ENCODE measurements at places on chromosomes 1 and 21. TPM values are rescaled to one million over a fixed set of nuclear protein-coding genes. Genes with fewer than 3 reads are reported as not detected.
A peak's percentile ranks its signal among the peaks of the same experiment; 100 is the strongest.

- no peak for DNase-seq
These were observed 43.7 kb downstream of the BTBD8 start for GRCh38 chr1:92123868-92124267.

- no peak for DNase-seq
These were observed 15.2 kb upstream of the VTCN1 start for GRCh38 chr1:117225931-117226330.

DNA sequence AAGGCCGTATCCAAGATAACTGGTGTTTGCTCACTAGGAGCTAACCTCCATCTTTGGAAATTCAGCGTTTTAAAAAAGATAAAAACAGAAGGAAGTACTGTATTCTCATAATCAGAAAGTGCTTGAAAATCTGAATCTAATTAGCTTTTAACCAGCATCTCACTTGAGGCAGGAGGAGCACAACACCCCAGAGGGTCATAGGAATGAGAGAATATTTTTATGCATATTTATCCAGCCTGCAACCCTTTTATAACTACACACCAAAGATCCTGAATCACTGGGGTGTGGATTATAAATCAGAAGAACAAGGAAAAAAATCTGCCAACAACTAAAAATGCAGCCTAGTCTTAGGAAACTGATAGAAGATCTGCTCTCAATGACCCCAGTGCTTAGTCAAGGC lies 68.0 kb upstream of the PTCH2 start:
- no peak for DNase-seq

DNA sequence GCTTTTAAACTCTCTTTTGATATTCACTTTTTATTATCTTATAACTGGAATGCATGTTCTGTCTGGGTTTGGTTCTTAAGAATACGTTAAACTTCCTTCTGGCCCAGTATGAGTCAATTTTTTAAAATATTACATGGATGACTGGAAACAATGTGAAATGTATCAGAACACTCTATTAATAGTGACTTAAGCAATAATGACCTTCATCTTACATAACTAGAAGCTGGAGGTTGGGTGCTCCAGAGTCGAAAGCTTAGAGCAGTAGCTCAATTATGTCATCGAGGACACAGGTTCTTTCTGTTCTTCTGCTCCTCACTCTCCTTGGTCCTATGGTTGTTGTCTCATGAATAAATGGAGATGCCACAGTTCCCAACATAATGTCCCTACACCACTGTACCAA lies 91.6 kb upstream of the FOXD3 start:
- DNase-seq = no peak

GRCh38 chr1:154877370-154877974 lies 7.4 kb upstream of the KCNN3 start:
- no peak for DNase-seq

DNA sequence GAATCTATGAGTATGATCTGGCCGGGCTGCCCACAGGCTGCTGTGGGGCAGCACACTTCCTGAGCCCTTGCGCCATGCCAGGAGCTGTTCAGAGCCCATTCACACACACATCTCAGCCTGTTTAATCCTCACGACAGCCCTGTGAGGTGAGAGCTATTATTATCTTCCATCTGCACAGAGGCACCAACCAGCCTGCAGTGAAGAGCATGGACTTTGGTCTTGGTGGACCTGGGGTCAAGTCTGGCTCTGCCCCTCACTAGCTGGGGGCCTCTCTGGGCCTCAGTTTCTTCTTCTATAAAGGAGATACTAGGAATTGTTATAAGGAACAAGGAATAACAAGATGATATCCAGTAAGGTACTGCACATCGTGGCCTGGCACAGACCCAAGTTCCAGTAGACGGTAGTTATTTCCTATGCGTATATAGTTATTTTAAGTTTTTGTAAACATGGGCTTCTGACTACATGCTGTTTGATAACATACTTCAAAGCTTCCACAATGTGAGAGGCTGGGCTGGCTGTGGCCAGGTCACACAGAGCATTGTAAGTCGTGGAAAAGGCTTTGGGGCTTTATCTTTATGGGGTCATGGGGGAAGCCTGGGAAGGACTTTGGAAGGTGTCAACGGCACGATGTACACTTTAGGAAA lies 3.4 kb upstream of the PADI2 start:
- DNase-seq = no peak

DNA sequence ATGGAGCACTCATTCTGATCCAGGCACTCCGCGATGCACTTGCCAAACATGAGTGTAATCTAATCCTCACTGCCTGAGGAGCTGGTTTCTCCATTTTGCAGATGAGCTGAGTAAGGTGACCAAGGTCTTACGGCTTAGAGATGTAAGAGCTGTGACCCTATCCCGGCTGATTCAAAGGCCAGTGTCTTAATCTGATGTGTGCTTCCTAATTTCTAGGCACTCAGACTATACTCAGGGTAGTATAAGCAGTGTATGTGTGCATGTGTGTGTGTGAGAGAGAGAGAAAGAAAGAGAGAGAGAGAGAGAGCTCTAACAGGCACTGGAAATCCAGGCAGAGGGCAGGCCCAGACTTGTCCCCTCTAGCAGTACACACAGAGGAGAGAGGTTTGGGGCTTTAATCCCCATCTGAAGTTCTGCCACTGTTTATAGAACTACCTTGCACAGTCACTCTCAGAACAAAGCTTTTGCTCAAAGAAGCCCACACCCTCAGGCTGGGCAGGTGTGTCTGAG lies 188.2 kb downstream of the ZBTB18 start:
- DNase-seq = no peak

DNA sequence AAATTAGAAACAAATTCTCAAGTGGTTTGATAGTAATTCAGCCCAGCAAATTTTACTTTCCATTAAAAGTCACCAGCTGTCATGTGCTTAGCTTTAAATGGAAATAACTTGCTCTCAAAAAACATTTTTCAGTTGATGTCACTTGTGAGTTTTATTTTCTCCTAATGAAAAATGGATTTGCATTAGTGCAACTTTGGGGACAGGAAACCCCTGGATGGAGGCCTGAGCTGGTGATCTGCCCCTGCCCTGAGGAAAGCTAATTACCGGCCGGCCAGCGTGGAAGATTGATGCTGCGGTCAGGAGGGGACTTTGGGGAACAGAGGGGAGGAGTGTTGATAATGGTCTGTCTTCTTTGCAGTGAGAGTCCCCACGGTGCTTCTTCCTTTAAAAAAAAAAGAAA lies 66.8 kb upstream of the ANGPTL1 start:
- no peak for DNase-seq

DNA sequence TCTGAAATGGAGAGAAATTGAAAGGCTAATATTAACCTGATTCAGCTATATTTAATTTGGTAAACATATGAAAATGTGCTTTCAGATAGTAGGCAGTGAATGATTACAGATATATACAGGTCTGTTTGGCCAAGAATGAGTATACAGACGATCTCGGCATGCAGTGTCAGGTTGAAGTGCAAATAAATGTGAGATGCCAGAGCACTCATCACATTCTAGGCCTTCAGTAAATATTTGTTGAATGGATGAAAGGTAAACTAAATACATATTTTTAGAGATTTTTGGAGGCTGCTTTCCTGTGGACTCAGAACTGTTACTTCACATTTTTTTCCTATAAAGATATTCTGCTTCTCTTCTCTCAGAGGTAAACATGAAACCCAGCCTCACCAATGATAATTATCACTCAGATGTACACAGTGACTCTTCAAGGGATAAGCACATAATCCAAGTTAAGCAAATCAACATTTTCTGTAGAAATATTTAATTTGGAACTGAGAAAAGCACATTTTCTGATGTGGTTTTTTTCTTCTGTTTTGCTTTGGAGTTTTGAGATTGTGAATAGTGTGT lies 702.9 kb downstream of the BRINP3 start:
- DNase-seq = no peak

GRCh38 chr1:241849345-241849695 lies 1.3 kb downstream of the EXO1 start:
- DNase-seq = no peak

DNA sequence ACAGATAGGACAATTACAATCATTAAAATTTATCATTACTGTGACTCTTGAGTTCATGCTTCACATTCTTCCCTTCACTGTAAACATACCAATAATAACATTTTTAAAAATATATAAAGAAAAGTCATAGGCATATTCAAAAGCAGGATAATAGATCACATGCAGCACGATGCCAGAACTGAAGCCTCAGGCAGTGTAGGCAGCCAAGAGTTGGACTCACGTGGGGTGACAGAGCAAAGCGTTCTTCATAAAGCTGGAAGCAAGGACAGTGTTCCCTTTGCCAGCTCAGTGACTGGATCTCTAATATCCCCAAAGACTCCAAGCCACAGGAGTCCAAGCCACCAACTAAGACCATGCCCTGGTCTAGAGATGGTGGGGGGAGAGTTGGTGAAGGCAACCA lies 77.7 kb downstream of the ODF2L start:
- DNase-seq = no peak

DNA sequence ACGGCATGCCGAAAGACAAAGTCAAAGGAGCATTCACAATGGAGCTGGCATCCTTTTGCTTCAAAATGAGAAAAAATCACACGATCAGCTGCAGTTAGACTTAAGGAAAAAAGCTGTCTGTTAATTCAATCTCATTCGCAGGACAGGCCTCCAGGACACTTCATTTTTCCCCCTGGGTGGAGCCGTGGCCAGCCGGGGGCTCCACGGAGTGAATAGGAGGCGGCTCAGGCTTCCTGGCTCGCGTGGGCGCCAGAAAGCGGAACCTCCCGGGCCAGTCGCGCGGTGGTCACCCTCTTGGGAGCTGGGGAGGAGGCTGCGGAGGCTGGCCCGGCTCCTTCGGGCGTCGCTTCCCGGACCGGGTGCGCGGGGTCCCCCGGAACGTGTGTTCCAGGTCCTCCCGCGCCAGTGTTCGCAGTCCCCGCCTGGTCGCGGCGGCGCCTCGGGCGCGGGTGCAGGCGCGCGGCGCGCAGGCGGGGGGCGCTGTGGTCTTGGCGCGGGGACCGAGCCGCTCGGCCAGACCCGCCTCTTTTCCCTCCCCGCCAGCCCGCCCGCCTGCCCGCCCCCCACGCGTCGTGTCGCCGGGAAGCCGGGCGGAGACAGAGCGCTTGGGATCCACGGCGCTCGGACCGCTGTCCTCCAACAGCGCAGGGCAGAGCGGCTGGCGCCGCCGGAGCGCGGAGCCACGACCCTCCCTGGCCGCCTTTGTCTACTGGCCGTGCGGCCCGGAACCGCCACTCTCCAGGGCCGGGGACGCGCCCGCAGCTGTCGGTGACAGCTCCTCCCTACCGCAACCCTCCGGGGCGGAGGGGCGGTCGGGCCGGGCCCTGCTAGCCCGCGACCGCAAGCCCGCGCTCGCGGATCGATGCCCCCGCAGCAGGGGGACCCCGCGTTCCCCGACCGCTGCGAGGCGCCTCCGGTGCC lies at the start of gene RHOU:
Gene RHOU, plus strand, starts transcription at position 599 of the 921 bp plus-strand sequence. Its CDS starts 264 bp downstream, at position 863.
- peak; percentile 67 for DNase-seq

- no peak for DNase-seq
These were observed 199.2 kb downstream of the ROR1 start for GRCh38 chr1:63973005-63973419.

GRCh38 chr1:220527908-220528678 lies at the start of gene MARK1:
Gene MARK1 (plus strand): TSS chr1:220528136. CDS start chr1:220528823, 687 bp downstream.
- peak; percentile 24 for DNase-seq

GRCh38 chr1:205315008-205315618 lies 6.4 kb downstream of the NUAK2 start:
- DNase-seq = no peak

- DNase-seq = no peak
These were observed 40.1 kb downstream of the PIK3C2B start for GRCh38 chr1:204454476-204454875.

- no peak for DNase-seq
These were observed 5.8 kb downstream of the PAFAH2 start for GRCh38 chr1:25991937-25992688.

DNA sequence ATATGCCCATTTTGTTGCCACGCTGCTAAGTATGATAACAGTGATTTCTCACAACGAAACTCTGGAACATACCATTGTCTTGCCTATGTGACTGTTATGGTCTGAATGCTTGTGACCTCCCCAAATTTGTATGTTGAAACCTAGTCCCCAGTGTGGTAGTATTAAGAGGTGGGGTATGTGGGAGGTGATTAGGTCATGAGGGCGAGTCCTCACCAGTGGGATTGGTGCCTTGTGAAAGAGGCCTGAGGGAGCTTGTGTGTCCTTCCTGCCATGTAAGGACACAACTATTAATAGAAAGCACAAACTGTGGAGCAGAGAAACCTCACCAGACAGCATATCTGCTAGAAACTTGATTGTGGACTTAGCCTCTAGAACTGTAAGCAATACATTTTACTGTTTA lies 84.6 kb downstream of the SELENOF start:
- no peak for DNase-seq

DNA sequence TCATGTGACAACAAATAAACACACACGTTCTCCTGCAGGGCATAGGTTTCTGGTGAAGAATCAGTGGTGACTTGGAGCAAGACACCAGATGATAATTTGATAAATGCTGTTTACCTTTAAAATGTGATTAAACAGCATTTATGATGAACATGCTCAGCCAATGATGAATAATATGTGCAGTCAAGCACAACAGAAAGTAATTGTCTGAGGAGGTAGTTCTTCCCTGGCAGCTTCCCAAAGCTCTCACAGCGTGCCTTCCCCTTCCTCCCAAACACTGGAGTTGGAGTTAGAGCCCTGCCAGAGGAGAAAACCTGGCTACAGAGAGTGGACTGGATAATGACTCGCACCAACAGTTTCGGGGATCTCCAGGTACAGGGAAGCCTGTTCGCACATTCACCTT lies 463.5 kb downstream of the SMYD3 start:
- DNase-seq = no peak

GRCh38 chr1:114207635-114208034 lies 54.0 kb upstream of the SYT6 start:
- DNase-seq = no peak

DNA sequence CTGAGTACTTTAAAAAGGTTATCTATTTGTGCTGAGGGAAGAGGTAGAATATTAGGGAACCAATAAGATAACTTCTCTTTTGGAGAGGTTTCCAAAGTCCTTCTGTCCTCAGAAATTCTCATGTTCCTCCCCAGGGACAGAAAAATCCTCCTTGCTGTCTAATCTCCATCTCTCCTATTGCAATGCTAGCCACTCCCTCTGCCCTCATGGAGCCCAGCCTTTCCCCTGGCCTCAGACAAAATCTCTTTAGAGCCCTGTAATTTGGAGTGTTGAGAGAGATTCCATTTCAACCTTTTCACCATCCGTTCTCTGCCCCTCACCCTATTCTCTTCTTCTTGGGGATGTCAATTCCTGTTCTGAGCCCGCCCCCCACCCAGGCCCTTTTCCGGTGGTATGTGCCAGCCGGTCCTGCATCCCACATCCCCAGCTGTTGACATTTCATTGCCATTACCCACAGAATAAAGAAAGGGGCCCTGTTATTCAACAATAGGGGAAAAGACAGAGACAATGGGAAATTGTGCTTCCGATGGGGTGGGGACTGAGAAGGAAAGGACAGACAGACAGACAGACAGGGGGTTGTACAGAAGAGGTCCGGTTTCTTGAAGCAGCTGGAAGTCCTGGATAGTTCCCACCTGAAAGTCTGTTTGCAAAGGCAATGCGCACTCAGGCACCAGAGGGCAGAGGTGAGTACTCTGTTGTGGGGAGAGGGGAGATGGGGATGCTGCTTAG lies at the start of gene HAPLN2:
Gene HAPLN2, plus strand, starts transcription at position 563 of the 729 bp plus-strand sequence. CDS start 4,076 bp downstream, outside the sequence.
- no peak for DNase-seq

The PLA2G2F gene
- not detected for total RNA-seq

The HCN3 gene
- total RNA-seq = 3.9 TPM

The RASSF5 gene
- total RNA-seq = 239 TPM

The PLXNA2 gene
- 0.39 TPM for total RNA-seq

The OLFML3 gene
- total RNA-seq = 0.33 TPM

The SEMA4A gene
- 36.2 TPM for total RNA-seq

The KCNC4 gene
- total RNA-seq = 8.6 TPM

The BEST4 gene
- 0.80 TPM for total RNA-seq

The OR2T3 gene
- not detected for total RNA-seq

The CDK18 gene
- 7.9 TPM for total RNA-seq

The FAM110D gene
- total RNA-seq = not detected

The THEMIS2 gene
- 27.3 TPM for total RNA-seq

The SERTAD4 gene
- total RNA-seq = not detected
